Liver (tissue), 10 donors: ENCODE measurements at places on chromosomes 11 and 22. TPM values are rescaled to one million over a fixed set of nuclear protein-coding genes. Genes with fewer than 3 reads are reported as not detected.

GRCh38 chr22:42068291-42068690 lies 2.3 kb downstream of the NAGA start:
- DNase-seq = no peak

Gene POU2AF2
- total RNA-seq = not detected

- DNase-seq = peak; percentile 89
These were observed at the start of gene KCNQ1OT1 for GRCh38 chr11:2699531-2700414. KCNQ1OT1 (minus strand) TSS chr11:2699994.

Gene DLG2
- 5.5 TPM for total RNA-seq

GRCh38 chr11:11756718-11757117 lies 85.1 kb upstream of the USP47 start:
- no peak for DNase-seq

- DNase-seq = peak; percentile 44
These were observed 825 bp downstream of the FBXO3 start for GRCh38 chr11:33773404-33773986.

Gene GAB4
- not detected for total RNA-seq

- no peak for DNase-seq
These were observed 145.3 kb downstream of the NCAM1 start for GRCh38 chr11:113106507-113106906.

- no peak for DNase-seq
These were observed 121.9 kb upstream of the MTMR2 start for GRCh38 chr11:96045622-96046456.

GRCh38 chr11:118488480-118489109 lies 38.7 kb upstream of the TTC36 start:
- peak; percentile 84 for DNase-seq

Gene CARD18
- not detected for total RNA-seq

DNA sequence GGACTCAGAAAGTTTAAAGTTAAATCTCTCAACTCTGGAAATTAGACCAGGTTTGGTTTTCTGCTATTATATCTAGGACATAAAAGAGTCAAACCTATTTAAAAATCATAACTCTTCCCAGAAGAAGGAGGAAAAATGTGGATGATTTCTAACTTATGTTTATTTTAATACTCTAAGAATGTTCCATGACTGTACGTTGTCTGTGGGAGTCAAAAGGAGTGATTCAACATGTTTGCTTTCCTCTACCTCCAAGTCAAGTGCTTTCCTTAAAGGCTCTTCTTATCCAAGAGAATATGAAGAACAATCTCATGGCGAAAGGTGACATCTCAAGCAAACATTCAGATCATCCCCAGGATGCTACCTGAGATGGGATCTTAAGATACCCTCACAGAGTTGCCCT lies 21.6 kb downstream of the OR51E1 start:
- DNase-seq = no peak

- peak; percentile 77 for DNase-seq
These were observed 50.7 kb downstream of the TP53I11 start for GRCh38 chr11:44899959-44900358.

DNA sequence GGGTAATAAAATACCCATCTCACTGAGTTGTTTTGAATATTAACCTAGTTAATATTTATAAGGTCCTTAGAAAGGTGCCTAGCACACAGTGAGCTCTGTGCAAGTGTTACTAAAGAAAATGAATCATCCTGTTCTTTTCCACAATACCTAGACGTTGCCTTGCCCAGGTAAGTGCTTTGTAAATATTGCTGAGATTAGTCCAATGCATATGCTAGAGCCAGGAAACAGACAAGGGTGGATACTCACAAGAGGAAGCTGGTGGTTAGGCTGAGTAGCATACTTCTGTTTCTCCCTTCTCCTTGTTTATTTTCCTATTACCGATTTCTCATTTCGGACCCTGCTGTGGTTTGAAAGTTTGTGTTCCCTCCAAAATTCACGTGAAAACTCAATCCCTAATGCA lies 58.1 kb upstream of the BARX2 start:
- no peak for DNase-seq

Gene AP1B1
- total RNA-seq = 54.9 TPM

Gene MS4A6E
- total RNA-seq = 0.75 TPM

Gene SPTBN2
- total RNA-seq = 9.6 TPM

DNA sequence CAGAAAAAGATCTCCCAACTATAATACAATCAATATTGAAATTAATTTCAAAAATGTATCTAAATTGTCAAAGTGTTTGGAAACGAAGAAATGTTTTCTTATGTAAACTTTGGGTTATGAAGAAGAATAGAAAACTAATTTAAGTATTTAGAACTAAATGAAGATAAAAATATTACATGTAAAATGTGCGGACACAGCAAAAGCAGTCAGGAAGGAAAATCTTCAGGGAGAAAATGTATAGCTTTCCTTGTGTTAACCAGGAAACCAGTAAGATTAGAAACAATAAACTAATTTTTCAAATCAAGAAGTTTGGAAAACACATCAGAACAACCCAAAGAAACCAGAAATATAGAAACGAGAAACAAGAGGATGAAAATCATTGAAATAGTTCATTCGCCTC lies 466.5 kb downstream of the BRD1 start:
- DNase-seq = no peak

- peak; percentile 19 for DNase-seq
These were observed 534.2 kb downstream of the TBC1D22A start for GRCh38 chr22:47296405-47297260.

DNA sequence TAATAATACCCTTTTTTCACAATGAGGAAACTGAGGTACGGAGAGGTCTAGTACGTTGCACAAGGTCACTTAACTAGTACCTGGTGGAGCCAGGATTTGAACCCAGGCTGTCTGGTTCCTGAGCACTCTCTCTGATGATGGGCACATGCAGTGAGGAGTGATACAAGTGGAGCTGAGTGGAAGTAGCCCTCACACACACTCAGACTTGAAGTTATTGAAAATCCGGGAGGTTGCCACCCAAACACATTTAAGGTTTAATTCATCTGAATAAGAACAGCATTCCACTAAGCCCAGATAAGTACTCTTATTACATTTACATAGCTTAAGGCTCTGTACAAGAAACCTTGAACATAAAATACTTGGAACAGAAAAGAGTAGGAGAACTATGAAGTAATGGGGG lies 4.8 kb downstream of the GRAP2 start:
- no peak for DNase-seq

GRCh38 chr11:99682646-99683045 lies 661.9 kb downstream of the CNTN5 start:
- DNase-seq = no peak

Gene GP1BB
- total RNA-seq = 5.7 TPM

DNA sequence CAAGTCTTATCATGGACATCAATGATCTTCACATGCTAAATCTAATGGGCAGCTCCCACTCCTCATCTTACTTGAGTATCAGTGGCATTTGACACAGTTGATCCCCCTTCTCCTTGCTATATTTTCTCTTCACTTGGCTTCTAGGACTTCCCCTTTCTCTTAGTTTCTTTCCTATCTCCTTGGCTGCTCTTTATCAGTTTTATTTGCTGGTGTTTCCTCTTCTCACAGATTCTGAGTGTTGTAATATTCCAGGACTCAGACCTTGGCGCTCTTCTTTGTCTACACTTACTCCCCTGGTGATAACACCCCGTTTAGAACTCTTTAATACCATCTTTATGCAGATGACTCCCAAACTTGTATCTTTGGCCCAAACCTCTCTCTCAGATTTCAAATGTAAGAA lies 33.9 kb upstream of the RASSF10 start:
- DNase-seq = no peak

GRCh38 chr11:111777094-111778046 lies 11.2 kb upstream of the PPP2R1B start:
- no peak for DNase-seq

DNA sequence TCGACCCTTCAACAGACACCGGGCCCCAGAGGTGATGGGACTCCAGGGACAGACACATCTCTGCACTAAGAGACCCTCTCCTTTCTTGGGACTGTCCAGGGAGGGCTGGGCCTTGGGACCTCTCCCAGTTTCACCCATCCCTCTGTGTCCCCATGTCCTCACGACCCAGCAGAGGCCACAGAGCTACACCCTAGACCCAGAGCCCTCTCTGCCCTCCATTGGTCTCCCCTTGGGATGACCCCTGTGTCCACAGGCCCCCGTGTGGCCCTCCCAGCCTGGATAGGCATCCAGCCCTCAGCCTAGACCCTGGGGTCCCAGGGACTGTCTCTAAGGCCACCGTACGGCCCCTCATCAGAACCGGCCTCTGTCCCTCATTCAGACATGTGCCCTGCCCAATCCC lies 7.5 kb upstream of the DRICH1 start:
- DNase-seq = no peak

DNA sequence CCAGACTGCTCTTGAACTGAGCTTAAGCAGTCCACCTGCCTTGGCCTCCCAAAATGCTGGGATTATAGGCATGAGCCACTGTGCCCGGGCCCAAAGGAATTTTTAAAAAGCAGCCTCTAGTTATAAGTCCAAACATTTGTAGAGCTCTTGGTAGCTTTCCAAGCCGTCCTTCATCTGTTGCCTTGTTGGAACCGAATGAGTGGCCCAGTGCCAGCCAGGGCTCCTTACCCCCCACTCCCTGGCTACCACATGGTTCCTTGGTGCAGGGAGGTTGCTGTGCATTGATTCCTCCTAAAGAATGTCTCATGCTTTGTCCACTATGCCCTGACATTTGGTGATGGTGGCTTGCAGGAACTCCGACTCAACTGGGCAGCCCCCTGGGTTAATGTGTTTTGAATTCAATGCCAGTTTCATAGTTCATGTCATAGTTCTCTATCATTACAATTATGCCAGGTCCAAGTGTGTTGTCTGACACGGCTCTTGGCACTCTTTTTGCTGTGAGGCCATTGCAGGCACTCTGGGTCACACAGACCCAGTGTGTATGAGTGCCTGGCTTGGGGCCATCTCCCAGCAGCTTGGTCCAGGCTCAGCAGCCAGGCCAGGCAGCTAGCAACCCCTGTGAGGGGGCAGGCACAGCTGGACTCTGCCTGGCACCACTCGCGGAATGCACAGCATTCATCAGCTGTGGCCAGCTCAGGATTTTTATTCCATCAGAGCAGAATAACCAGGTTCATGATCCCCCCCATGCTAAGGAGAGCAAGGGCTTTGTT lies 13.3 kb upstream of the MICALL1 start:
- DNase-seq = no peak

Gene OSBPL5
- 5.6 TPM for total RNA-seq

- no peak for DNase-seq
These were observed 69.1 kb upstream of the AKIP1 start for GRCh38 chr11:8841899-8842298.

DNA sequence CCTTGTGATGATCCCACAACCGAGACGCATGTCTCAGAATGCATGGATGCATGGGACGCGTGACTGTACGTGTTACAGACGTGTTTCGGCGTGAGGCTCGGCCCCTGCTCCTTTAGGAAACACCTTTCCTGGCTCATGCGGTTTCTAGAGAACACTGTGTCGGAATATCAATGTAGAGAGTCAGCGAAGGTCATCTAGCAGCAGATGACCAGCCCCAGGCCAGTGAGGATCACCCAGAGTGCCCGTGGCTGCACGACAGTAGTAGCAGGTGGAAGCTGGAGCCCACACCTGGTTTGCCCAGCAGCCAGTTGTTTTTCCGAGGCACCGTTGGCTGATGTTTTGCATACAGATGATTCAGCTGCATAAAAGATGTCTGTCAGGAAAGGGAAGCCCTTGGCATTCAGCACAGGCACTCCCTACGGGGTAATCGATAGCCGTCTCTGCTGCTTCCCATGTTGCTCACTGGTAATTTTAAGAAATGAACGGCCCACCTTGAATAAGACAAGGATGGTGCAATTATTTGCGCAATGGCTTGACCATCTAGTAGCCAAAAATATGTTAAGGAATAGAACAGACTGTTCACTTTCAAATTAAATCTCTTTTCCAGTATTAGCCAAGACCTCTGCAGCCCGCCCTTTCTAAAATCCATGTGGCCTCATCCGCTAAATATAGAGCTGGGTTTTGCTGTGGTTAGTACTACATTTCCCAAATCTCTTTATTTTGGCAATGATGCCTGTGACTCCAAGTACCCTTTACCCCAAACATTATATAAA lies 1.1 kb upstream of the CLTCL1 start:
- DNase-seq = no peak

DNA sequence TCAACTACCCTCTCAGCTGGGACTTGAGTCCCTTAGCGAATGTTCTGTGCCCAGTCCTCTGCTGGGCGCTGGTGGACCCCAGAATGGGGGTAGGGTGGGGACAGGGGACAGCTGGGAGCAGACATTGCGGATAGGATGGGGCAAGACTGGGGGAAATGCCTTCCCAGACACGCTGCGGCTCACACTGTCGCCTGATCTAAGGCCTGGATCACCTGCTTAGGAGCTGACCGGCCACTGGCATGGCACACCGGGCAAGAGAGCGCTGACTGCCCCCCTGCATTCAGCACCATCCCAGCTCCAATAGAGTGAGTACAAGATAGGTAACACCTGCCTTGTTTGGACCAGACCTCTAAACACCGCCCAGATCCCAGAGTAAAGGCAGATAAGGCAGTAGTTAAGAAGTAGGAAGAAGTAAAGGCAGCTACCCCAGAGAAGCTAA lies 1.4 kb downstream of the ARVCF start:
- no peak for DNase-seq

DNA sequence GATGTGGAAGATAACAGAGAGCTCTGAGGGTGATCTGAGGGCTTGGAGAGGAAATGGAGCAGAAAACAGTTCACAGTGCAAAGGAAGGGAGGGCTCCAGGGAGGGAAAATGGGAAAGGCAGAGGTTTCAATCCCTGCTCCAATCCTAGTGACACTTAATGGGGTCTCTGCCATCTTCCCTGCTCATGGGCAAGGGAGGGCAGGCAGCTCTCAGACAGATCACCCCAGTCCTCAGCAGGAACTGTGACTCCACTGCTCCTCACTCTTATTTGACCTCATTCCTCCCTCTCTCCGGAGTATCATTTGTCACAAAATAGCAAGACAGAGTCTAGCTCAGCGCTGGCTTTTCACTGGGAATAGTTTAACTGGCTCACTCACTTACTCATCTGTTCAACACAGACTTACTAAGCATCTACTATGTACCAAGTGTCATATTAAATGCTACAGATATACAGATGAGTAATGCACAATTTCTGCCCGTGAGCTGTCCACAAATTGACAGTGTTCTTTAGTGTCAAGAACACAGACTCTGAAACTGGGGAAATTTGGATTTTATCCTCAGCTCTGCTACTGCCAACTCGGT lies 817.4 kb downstream of the OPCML start:
- DNase-seq = no peak

GRCh38 chr22:49540084-49540912 lies 287.4 kb downstream of the BRD1 start:
- no peak for DNase-seq

Gene SLC15A3
- 20.9 TPM for total RNA-seq

Gene OR4C5
- total RNA-seq = not detected

GRCh38 chr11:108237058-108237481 lies 14.2 kb downstream of the ATM start:
- no peak for DNase-seq
